ENCODE measurements at places on chromosomes 7 and 10. TPM values are rescaled to one million over a fixed set of nuclear protein-coding genes. Genes with fewer than 3 reads are reported as not detected.

Gene DGKI
- total RNA-seq = 0.65 TPM

Gene NUB1
- 42.5 TPM for total RNA-seq

DNA sequence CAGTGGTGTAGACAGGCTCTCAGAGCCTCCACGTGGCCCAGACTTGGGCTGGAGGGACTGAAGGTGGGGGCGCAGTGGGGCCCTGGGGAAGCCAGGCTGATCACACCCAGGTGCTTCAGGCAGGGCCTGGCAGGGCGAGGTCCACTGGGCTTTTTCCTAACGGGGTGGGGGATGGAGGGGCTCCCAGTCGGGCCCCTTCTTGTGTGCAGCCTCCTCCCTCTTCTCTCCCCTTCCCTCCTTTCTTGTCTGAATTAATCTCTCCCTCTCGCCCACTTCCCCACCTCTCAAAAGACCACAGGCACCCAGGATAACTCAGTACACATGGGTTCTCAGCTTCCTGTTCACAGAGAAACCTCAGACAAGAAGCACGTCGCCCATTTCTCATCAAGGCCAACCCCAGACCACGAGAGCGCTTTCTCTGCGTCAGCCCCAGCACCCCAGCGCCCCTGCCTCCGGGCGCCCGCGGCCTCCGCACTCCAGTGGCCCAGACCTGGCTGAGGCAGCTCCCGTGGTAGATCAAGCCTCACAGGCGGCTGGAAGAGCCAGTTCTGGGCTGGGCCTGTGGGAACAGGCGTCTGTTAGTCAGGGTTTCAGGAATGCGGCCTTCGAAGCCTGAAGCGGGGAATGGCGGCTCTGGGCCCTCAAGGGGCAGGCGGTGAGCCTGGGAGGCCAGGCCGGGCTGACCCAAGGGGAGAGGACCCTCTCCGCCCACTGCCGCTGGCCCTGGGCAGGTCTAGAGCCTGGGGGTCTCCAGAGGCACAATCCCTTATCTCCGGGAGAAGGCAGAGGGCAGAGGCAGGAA is 50.6 kb downstream of the PWWP2B start:
- peak overlapping the region; percentile 77 for H3K4me3 ChIP-seq
- no peaks in the 10 kb centered on the region for H3K36me3 ChIP-seq
- H3K4me1 ChIP-seq = peaks cover 39% of the 10 kb centered on the region
- H3K27ac ChIP-seq = peak overlapping the region; percentile 98
- DNase-seq = peak; percentile 94
- H3K27me3 ChIP-seq = no peaks in the 10 kb centered on the region

- no peak for DNase-seq
- no peak overlapping the region for H3K4me3 ChIP-seq
- peaks cover 1% of the 10 kb centered on the region for H3K27me3 ChIP-seq
- peaks cover 7% of the 10 kb centered on the region for H3K4me1 ChIP-seq
- no peak overlapping the region for H3K27ac ChIP-seq
Measured at GRCh38 chr7:16491148-16491547, 25.6 kb upstream of the SOSTDC1 start.

GRCh38 chr7:29239638-29240037 is 45.1 kb downstream of the CHN2 start:
- peaks cover 20% of the 10 kb centered on the region for H3K4me1 ChIP-seq
- no peak overlapping the region for H3K4me3 ChIP-seq
- H3K27me3 ChIP-seq = no peaks in the 10 kb centered on the region
- H3K27ac ChIP-seq = no peak overlapping the region

- H3K27ac ChIP-seq = no peak overlapping the region
- H3K36me3 ChIP-seq = no peaks in the 10 kb centered on the region
- H3K4me1 ChIP-seq = peaks cover 3% of the 10 kb centered on the region
- H3K27me3 ChIP-seq = peaks cover 2% of the 10 kb centered on the region
- H3K4me3 ChIP-seq = no peak overlapping the region
Measured at GRCh38 chr10:129882291-129883010, 81.6 kb downstream of the EBF3 start.

DNA sequence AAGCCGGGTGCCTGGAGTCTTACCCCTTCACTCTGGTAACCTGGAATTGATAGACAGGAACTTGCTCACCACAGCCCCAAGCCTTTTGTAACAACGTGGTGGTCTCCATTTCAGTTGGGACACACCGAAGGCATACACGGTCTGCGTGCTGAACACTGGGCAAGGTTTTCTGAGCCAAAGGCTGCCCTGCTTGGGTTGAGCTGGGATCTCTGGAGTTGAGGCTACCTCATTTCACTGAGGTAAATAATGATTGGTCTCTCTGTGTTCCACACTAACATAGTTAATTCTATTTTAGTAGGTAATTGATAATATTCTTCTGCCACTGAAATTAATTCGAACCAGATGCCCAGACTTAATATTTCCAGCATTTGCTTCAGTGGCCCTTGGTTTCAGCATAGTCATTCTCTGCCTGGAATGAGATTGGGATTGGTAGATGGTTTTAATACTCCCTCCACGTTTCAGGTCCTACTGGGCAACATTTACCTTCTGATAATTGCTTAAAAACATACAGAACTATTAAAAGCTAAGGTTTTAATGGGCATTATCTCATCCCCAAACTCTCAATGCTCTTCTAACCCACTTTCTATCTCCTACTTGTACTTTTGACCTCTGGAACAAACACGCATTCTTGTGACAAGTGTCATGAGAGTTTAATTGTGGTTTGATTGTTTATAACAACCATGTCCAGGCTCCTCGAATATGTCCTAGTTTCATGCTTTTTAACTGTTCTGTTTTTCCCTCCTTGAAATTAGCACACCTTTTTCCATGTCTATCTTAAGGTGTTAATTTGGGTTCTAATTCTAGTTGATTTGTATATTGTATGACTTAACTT is 202.3 kb upstream of the KLF6 start:
- H3K4me1 ChIP-seq = no peaks in the 10 kb centered on the region
- DNase-seq = no peak
- H3K36me3 ChIP-seq = peaks cover 2% of the 10 kb centered on the region
- no peak overlapping the region for H3K27ac ChIP-seq
- H3K4me3 ChIP-seq = no peak overlapping the region

Gene POM121L12
- not detected for total RNA-seq

DNA sequence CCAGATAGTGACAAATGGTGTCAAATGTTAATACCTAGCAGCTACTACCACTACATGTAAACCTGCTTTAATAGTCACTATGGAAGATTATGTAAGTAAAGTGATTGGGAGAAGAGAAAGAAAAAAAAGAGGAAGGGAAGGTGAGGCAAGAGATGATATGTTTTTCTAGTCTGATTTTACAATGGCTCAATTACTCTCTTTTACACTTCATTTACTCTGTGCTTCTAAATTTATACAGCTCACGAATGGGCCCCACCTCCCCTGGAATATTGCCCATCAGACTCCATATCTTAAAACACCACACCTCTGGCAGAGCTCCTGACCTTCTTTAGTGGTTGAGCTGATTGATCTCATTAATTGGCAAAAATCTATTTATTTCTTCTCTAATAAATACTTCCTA is 28.0 kb upstream of the IKZF1 start:
- no peak overlapping the region for H3K27ac ChIP-seq
- peaks cover 8% of the 10 kb centered on the region for H3K36me3 ChIP-seq
- no peak overlapping the region for H3K4me3 ChIP-seq

GRCh38 chr7:112129655-112130323 is 76.4 kb downstream of the DOCK4 start:
- no peaks in the 10 kb centered on the region for H3K36me3 ChIP-seq
- DNase-seq = no peak
- H3K27me3 ChIP-seq = peaks cover 3% of the 10 kb centered on the region
- H3K4me1 ChIP-seq = no peaks in the 10 kb centered on the region

Gene BEND7
- total RNA-seq = not detected

- DNase-seq = no peak
- peaks cover 13% of the 10 kb centered on the region for H3K27me3 ChIP-seq
- H3K36me3 ChIP-seq = no peaks in the 10 kb centered on the region
- H3K4me3 ChIP-seq = no peak overlapping the region
Measured at GRCh38 chr10:132970641-132971438, 28.5 kb upstream of the CFAP46 start.

GRCh38 chr7:5077740-5078139 is 32.1 kb downstream of the RBAK start:
- peaks cover 5% of the 10 kb centered on the region for H3K4me1 ChIP-seq
- H3K36me3 ChIP-seq = no peaks in the 10 kb centered on the region
- H3K27me3 ChIP-seq = peaks cover 7% of the 10 kb centered on the region
- DNase-seq = peak; percentile 19
- no peak overlapping the region for H3K27ac ChIP-seq

Gene ESYT2
- total RNA-seq = 55.5 TPM

- no peak overlapping the region for H3K4me3 ChIP-seq
- H3K4me1 ChIP-seq = no peaks in the 10 kb centered on the region
- H3K27me3 ChIP-seq = no peaks in the 10 kb centered on the region
Measured at GRCh38 chr10:127117125-127117524, 79.3 kb downstream of the INSYN2A start.

Gene PRRT4
- total RNA-seq = 0.20 TPM

DNA sequence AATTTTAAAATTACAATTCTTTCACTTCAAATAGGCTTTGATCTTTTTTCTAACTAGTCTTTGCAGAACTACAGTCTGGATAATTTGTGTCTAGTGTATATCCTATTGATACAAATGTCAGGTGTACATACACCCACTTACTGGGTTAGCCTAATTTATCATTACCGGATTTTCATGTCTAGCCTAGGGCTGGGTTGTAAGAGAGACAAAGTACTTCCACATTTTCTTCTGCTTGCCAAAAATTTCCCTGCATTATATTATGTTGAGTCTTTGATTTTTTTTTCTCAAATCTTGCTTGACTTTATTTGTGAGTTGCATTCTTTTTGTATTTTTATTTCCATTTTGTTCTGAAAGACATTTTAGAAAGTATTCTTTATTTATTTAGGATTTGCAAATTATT is 284.8 kb upstream of the FZD8 start:
- H3K27me3 ChIP-seq = no peaks in the 10 kb centered on the region
- no peaks in the 10 kb centered on the region for H3K36me3 ChIP-seq
- H3K27ac ChIP-seq = no peak overlapping the region

- H3K27me3 ChIP-seq = no peaks in the 10 kb centered on the region
- no peak overlapping the region for H3K4me3 ChIP-seq
- H3K4me1 ChIP-seq = peaks cover 4% of the 10 kb centered on the region
- H3K36me3 ChIP-seq = no peaks in the 10 kb centered on the region
Measured at GRCh38 chr10:95517536-95518454, 43.4 kb downstream of the SORBS1 start.

- no peaks in the 10 kb centered on the region for H3K4me1 ChIP-seq
- H3K27me3 ChIP-seq = peaks cover 1% of the 10 kb centered on the region
- no peak for DNase-seq
- no peaks in the 10 kb centered on the region for H3K36me3 ChIP-seq
- no peak overlapping the region for H3K4me3 ChIP-seq
- no peak overlapping the region for H3K27ac ChIP-seq
Measured at GRCh38 chr7:122182081-122182480, 38.0 kb upstream of the AASS start.
